Endothelial cell of umbilical vein (primary cell): ENCODE measurements at places on chromosomes 11 and 22.

DNA sequence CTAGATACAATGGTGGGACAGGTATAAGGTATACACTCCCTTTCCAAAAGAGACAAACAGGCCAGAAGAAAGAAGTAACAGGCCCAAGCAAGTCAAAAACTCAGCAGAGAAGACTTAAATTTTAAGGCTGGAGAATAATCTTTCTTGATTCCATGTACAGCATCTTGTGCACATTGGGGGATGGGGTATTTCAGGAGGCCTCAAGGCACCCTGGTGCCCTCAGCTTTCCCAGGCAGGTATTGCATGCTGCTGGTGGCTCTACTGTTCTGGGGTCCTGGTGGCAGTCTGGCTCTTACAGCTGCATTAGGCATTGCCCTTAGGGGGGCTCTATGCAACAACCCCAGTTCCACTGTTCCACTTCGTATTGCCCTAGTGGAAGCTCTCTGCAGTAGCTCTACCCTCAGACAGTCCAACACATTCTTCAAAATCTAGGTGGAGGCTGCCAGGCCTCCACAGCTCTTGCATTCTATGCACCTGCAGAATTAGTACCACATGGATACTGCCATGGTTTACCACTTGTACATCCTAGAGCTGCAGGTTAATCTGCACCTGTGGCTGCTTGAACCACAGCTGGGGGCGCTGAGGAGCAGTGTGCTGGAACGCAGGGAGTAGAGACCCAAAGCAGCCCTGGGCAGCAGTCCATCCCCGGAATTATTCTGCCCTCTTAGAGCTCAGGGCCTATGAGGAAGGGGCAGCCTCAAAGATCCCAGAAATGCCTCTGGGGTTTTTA, 4.2 kb upstream of the CTSC start:
- no peaks in the 10 kb centered on the region for H3K36me3 ChIP-seq
- no peaks in the 10 kb centered on the region for H3K27me3 ChIP-seq
- no peak overlapping the region for H3K27ac ChIP-seq

- peak overlapping the region; percentile 98 for H3K27ac ChIP-seq
- no peaks in the 10 kb centered on the region for H3K27me3 ChIP-seq
- no peak overlapping the region for H3K4me3 ChIP-seq
- H3K4me1 ChIP-seq: peaks cover 64% of the 10 kb centered on the region
These were observed 10.5 kb downstream of the EHD1 start for GRCh38 chr11:64867748-64868462.

DNA sequence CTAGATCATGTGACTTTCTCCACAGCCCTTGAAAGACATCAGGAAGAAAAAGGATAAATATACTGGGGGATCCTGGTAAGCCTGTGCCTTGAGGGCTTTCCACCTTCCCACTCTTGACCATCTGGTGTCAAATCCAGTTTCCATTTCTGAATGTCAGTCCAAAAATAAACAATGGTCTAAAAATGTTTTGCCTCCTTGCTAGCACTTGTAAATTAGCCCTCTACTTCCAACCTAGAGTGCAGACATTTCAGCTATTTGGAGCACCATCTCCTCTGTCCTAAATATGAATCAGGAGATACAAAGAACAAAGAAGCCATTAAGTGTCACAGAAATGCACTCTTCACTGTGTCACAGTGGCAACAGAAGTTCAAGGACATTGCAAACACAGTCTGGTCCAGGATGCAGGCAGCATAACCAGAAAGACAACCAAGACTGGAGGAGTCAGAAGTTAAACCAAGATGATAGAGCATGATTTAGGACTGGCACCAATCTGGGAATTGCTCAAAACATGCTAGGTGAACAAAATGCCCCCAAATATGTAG, 88.1 kb downstream of the CCDC34 start:
- no peaks in the 10 kb centered on the region for H3K36me3 ChIP-seq
- no peak overlapping the region for H3K27ac ChIP-seq
- H3K27me3 ChIP-seq: peaks cover 41% of the 10 kb centered on the region
- H3K4me1 ChIP-seq: no peaks in the 10 kb centered on the region
- no peak for DNase-seq

- DNase-seq: no peak
- no peaks in the 10 kb centered on the region for H3K27me3 ChIP-seq
- H3K36me3 ChIP-seq: no peaks in the 10 kb centered on the region
- H3K4me3 ChIP-seq: no peak overlapping the region
These were observed 15.9 kb downstream of the PDGFD start for GRCh38 chr11:104148074-104148473.

DNA sequence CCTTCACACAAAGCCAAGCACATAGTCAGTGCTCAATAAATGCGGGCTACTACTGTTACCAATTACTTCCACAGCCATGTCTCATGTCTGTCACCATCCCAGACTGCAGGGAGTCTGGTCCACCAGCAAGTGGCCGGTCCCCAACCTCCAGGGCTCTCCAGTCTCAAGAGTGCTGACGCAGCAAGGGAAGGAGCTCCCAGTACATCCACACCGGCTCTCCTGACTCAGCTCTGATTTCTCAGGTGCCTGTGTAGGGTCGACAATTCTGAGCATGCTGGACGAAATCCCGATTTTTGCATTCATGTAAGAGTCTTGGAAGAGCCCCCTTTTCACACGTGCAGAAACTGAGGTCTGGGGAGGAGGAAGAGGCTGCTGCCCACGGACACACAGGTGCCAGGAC, 10.3 kb upstream of the NEFH start:
- no peak overlapping the region for H3K27ac ChIP-seq
- no peaks in the 10 kb centered on the region for H3K4me1 ChIP-seq
- no peak overlapping the region for H3K4me3 ChIP-seq
- H3K36me3 ChIP-seq: no peaks in the 10 kb centered on the region
- no peak for DNase-seq

DNA sequence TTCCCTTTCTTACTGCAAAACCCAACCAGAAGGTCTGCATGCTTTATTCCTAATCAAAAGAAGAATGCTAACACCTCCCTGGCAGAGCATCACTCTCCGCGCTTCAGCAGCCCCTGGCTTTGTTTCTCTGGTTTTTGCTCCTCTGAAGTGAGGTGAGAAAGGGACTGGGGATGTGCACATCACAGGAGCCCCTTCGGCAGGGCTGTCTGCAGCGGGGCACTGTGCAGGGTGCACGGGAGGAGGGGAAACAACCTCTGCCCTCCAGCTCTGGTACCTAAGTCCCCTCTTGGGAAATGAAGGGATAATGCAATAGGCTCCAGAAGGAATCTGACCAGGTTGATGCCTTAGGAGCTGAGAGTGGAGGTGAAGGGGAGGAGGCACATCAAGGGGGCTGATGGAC, 312.7 kb downstream of the NTM start:
- no peaks in the 10 kb centered on the region for H3K27me3 ChIP-seq
- no peaks in the 10 kb centered on the region for H3K4me1 ChIP-seq
- H3K36me3 ChIP-seq: no peaks in the 10 kb centered on the region
- no peak for DNase-seq

DNA sequence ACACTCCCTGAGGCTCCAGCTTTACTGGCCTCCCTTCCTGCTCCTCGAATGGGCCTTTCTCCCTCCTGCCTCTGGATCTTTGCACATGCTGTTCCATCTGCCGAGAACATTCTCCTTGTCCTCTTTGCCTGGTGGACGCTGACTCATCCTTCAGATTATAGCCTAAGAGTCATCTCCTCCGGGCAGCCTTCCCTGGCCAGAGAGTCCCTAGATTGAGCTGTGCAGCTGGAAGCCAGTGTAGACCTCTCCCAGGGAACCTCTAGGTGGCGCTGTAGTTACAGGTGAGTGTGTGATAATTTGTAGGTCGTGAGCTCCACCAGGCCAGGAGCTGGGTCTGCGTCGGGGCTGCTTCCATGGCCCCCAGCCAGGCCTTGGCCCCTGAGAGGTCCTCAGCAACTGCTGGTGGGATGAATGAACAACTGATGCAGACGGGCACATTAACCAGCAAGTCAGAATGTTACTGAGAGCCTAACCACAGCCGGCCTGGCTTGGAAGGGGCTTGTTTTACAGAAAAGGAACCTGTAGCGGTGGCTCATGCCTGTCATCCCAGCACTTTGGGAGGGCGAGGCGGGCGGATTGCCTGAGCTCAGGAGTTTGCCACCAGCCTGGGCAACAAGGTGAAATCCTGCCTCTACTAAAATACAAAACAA, 8.7 kb downstream of the PNPLA5 start:
- H3K27ac ChIP-seq: no peak overlapping the region
- H3K36me3 ChIP-seq: no peaks in the 10 kb centered on the region
- H3K4me3 ChIP-seq: no peak overlapping the region
- no peaks in the 10 kb centered on the region for H3K27me3 ChIP-seq

GRCh38 chr11:75313513-75314272, 37.8 kb downstream of the ARRB1 start:
- H3K4me1 ChIP-seq: peaks cover 33% of the 10 kb centered on the region
- H3K27me3 ChIP-seq: no peaks in the 10 kb centered on the region
- DNase-seq: peak; percentile 90
- no peak overlapping the region for H3K4me3 ChIP-seq
- peak overlapping the region; percentile 72 for H3K27ac ChIP-seq
- no peaks in the 10 kb centered on the region for H3K36me3 ChIP-seq

DNA sequence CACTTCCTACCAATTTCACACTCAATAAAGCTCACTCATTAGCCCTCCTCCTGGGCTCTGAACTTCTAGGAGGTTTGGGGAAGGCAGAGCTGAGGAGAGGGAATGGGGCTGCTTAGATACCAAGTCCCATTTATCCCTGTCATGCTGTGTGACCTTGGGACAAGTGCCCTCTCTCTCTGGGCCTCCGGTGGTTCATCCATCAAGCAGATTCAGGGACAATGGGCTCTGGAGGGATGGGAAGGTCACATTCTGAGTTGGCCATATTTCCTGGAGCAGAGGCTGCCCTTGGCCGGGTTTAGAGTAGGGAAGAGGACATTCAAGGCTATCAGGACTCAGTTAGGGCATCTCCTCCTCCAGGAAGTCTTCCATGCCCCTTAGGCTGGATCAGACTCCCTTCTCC, 66.7 kb downstream of the PDE2A start:
- H3K27me3 ChIP-seq: no peaks in the 10 kb centered on the region
- no peak overlapping the region for H3K27ac ChIP-seq
- no peaks in the 10 kb centered on the region for H3K4me1 ChIP-seq
- no peaks in the 10 kb centered on the region for H3K36me3 ChIP-seq
- no peak for DNase-seq

DNA sequence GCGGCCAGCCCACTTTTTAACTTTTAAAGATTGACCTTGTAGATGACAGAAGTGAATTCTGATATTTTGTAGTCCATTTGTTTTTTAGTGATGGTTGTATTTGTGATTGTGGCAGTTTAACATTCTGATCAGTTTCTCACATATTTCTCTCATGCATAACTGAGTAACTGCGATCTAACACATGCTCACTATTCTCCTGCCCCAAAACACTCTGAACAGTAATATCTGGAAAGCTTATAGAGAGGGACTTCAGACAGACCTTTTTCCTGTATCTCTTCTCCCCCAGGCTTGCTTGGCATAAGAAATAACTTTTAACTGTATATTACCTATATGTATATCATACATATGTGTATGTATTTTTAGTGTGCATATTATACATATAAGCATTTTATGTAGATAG, 37.3 kb upstream of the MYO18B start:
- DNase-seq: no peak
- H3K4me1 ChIP-seq: no peaks in the 10 kb centered on the region
- no peak overlapping the region for H3K4me3 ChIP-seq
- no peak overlapping the region for H3K27ac ChIP-seq

- peak overlapping the region; percentile 4 for H3K27ac ChIP-seq
- no peak overlapping the region for H3K4me3 ChIP-seq
- no peaks in the 10 kb centered on the region for H3K36me3 ChIP-seq
- H3K4me1 ChIP-seq: peaks cover 63% of the 10 kb centered on the region
- H3K27me3 ChIP-seq: no peaks in the 10 kb centered on the region
These were observed 59.3 kb upstream of the BLID start for GRCh38 chr11:122175306-122175705.

DNA sequence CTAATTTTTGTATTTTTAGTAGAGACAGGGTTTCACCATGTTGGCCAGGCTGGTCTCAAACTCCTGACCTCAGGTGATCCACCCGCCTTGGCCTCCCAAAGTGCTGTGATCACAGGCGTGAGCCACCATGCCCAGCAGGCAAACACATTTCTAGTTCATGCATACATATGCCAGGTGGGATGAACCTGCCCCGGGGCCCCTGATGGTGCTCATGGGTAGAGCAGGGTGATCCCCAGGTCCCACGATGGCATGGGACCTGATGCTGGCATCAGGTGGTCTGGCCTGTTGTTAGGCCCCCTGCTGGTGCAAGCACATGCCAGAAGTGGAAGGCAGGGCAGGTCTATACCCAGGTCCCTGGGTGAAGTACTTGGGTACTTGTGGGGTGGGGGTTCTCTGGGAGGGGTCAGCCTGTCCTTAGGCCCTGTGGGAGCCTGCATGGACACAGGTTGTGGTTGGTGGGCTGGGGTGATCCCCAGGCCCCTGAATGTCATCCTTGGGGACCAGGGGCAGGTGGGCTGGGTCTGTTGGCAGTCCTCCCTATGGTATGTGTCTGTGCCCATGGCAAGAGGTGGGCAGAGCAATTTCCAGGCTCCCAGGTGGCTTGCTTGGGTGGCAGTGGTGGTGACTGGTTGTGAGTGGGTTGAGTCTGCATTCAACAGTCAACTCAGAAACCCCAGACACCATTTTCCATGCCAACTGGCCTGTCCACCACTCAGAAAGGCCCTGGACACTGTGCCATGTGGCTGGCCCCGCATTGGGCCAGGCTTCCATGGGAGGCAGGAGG, 9.6 kb upstream of the RGL4 start:
- no peak overlapping the region for H3K4me3 ChIP-seq
- no peak for DNase-seq
- no peaks in the 10 kb centered on the region for H3K27me3 ChIP-seq
- no peak overlapping the region for H3K27ac ChIP-seq
- peaks cover 2% of the 10 kb centered on the region for H3K36me3 ChIP-seq
- H3K4me1 ChIP-seq: peaks cover 1% of the 10 kb centered on the region

DNA sequence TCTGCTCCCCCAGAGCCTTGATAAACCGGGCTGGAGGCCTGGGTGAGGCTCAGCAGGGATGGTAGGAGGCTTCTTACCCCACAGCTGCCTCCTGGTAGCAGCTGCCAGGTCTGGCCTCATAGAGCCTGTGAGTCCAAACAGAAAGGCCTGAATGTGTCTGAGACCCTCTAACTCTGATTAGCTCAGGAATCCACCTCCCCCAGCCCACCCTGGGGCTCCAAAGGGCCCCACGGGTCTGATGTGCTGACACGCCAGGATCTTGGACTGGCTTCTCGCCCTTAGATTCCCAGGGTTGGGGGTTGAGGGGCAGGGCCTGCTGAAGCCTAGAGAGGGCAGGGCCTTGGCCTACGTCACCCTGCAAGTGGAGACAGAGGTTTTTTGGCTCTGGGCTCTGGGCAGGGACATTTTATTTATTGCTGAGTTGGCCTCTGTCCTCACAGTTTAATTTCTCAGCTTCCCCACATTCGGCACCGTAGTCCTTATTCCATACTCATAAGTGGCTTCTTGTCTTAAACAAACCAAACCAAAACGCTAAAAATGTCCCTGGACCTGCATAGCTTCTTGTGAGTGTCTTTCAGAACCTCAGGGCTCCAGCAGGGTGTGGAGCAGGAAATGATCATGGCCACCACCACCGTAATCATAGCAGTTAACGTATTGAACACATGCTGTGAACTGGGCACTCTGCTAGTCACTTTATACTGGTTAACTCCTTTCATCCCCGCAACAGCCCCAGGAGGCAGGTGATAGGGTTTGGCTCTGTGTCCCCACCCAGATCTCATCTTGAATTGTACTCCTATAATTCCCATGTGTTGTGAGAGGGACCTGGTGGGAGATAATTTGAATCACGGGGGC, 25.1 kb downstream of the KIAA1671 start:
- peak overlapping the region; percentile 15 for H3K27ac ChIP-seq
- no peaks in the 10 kb centered on the region for H3K36me3 ChIP-seq
- no peaks in the 10 kb centered on the region for H3K27me3 ChIP-seq
- DNase-seq: no peak
- H3K4me1 ChIP-seq: peaks cover 23% of the 10 kb centered on the region
- no peak overlapping the region for H3K4me3 ChIP-seq

GRCh38 chr11:48088682-48089050, 108.3 kb downstream of the PTPRJ start:
- peak; percentile 49 for DNase-seq
- no peak overlapping the region for H3K27ac ChIP-seq
- no peak overlapping the region for H3K4me3 ChIP-seq
- no peaks in the 10 kb centered on the region for H3K4me1 ChIP-seq
- H3K27me3 ChIP-seq: no peaks in the 10 kb centered on the region
